ENCODE measurements at places on chromosomes 4 and X.

- no peak for DNase-seq
Measured at GRCh38 chr4:85788604-85789003, 313.7 kb downstream of the ARHGAP24 start.

DNA sequence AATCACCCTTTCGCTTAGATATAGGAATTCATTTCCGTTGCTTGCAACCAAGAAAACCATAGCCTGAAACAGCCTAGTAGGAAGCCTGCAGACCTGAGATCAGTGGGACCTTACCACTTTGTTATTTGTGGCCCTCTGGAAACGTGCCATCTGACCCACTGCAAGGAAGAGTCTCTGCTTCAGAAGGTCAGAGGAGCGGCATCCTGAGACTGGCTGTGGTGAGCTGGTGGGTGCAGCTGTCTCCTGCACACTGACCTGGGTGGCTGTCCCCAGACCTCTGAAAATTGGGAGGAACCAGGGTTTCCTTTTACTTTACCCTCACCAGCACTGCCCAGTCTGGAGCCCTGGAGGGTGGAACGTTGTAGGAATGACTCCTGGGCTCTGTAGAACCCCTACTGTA lies 18.2 kb downstream of the SHROOM2 start:
- DNase-seq, result no peak

DNA sequence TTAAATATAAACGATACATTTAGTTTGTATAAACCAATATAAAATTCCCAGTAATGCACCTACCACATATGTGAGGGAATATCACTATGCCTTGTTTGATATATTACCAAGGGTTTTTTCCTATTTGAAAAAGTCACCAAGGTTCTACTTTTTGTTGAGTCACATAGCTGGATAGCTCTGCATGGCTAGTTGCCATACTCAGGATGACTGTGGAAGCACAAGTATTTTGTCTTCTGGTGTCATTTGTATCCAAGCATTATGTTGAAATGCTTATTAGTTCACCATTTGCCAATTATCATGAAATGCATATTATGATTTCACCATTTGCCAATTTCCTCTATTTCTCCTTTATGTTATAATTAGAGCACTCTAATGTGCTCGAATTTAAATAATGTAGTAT lies 162.7 kb upstream of the TTC29 start:
- no peak for DNase-seq

DNA sequence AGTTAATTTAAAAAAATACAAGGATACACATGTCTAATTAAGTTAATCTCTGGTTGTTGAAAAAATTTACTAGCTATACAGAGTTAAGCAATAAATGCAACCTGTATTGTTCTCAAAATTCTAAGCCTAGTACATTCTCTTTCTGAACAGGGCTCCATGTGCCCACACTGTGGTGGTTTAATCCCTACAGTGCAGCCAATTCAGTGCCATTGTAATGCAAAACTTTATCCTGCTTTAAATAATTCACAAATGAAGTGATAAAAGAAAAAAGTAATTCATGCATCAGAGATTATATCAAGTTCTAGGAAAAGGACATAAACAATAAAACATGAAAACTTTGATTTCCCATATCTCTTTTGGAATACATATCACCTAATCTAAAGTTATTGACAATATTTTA lies 1089.2 kb downstream of the C4orf33 start:
- no peak for DNase-seq

- DNase-seq, result no peak
Measured at GRCh38 chr4:125084608-125085007, 230.1 kb upstream of the FAT4 start.

GRCh38 chr4:135508006-135508714 lies 1306.6 kb upstream of the PABPC4L start:
- no peak for DNase-seq

DNA sequence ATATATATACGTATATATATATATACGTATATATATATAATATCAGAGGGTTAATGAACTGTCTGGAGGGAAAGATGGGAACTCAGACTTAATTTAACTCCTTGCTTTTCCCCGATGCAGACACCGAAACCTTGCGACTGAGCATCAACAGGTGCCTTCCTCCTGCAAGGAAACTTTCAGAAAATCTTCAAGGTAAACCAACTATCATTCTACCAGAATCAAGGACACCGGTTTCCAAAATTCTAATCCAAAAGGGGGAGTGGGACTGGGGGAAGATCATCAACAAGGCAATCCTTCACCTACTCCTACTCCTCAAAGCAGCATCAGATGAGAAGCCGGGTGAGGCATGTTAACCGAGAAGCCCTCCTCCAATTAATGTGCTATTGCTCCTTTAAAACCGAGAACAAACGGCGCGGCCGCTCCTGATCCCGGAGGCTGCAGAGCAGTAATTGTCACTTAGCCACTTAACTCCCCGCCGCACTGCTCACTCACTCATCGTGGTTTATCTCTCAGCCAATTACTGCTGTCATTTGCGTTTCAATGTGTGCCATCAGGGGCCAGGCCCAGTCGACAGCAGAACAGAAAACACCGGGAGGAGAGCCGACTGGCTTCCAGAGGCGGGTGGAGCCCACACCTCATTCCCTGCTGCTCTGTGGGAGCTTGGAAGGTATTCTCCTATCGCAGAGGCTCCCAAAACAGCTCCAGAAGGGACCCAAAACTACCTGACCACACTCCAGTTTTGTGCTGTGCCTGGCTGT lies 61.7 kb downstream of the MAML3 start:
- peak; percentile 50 for DNase-seq

GRCh38 chrX:72048510-72049455 lies 82.9 kb downstream of the RTL5 start:
- no peak for DNase-seq

- DNase-seq, result no peak
Measured at GRCh38 chr4:53920116-53920515, 144.3 kb downstream of the CHIC2 start.

DNA sequence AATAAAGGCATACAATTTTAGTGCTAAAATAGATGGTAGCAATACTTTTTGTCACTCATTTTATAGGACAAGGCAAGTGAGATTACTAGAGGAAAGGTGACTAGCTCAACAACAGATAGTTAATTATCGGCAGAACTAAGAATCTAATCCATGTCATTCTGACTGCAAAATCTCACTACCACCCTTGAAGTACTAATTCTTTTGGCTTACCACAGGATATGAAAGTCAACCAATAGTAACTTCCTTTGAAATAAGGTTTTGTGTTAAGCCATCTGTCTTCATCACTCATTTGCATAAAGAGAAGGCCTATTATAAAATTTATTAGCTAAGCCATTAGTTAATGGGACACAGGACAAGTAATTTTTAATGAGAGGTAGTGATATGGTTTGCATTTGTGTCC lies 25.3 kb upstream of the ZMAT1 start:
- no peak for DNase-seq

GRCh38 chr4:189302719-189303118 lies 638.0 kb upstream of the FRG1 start:
- DNase-seq, result no peak

DNA sequence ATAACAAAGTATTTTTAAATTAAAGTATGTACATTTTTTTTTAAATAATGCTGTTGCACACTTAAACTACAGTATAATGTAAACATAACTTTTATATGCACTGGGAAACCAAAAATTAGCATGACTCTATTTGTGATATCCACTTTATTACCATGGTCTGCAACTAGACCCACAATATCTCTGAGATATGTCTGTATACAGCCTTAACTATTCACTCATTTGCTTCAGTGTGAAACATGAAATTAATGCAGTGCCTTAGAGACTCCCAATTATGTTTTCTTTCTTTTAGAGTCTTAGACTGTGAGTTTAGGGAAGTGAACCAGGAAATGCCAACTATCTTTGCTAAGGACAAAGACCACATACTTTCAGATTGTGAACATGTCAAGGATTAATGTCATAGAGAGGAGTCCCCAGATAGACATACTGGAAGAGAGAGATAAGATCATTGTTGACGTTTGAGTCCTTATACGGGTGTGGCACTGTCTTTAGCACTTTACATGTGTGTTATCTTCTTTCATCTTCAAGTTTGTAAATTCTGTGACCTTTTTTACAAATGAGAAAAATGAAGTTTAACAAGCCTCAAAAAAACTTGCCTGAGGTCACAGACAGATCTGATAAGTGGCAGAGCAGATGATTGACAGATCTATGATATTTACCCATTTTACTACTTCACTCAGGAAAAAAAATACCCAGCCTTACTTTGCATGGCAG lies 23.2 kb downstream of the CXorf58 start:
- DNase-seq, result no peak

DNA sequence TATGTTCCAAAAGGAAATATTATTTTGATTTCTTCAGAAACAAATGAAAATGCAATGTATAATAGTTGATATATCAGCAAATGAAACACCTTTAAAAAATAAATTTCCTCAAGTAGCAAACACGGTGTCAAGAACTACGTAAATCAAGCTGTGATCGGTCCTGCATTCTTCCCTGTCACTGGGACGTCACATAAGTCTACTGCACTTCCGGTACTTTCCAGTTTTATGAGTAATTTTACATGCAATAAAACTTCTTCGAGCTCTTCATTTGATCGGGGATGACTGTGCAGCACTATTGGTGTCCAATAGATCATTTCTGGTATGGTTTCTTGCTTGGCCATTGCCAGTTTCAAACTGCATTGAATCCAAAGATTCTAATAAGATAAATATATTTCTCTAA lies 114.0 kb upstream of the VEGFC start:
- no peak for DNase-seq

- DNase-seq, result no peak
Measured at GRCh38 chr4:185341841-185342240, 53.9 kb downstream of the LRP2BP start.

DNA sequence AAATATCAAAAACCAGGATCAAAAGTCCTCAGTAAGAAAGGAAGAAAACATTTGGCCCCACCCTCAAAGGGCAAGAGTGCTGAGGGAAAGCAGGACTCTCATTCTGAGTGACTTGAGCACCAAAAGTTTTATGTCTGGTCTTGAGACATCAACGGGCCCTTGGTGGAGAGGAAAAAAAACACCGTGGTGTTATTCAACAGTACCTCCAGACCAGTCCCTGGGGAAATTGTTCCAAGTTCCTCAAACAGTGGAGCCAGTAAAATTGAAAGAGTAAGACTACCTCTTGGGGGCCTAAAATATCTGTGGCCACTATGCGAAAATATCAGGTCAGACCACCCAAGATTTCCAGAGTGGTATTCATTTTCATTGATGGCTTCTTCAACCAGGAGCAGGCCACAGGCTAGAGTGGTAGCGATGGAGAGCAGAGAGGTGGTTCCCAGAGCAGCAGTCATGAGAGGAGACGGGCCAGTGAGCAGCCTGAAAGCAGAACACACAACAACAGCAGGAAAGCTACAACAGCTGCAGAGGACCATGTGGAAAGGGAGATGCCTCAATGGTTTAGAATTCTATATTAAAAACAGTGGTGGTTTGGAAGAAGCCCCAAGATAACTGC lies 63.7 kb upstream of the RPL34 start:
- DNase-seq, result no peak
